ENCODE measurements at places on chromosomes 6 and 20. TPM values are rescaled to one million over a fixed set of nuclear protein-coding genes. Genes with fewer than 3 reads are reported as not detected.

- DNase-seq = no peak
- H3K4me3 ChIP-seq = no peak overlapping the region
- no peaks in the 10 kb centered on the region for H3K27me3 ChIP-seq
- H3K27ac ChIP-seq = no peak overlapping the region
These were observed 99.3 kb upstream of the ARMC2 start for GRCh38 chr6:108748959-108749358.

DNA sequence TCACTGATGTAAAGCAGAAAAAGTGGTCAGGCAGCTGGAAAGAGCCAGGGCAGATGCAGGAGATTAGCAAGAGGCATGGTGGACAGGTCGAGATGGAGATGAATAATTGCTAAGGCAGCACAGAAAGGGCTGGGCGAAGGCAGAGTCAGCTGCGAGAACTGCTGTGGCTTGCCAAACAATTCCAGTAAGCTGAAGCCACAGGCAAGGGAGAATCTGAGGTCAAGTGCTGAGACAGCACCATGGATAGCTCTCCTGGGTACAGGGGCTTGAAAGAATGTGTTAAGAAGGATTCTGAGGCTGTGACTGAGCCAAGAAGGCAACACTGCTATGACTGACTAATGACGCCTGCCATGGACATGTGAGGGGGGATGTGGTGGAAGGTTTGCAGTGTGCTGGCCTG is 220.8 kb upstream of the FOXA2 start:
- peaks cover 13% of the 10 kb centered on the region for H3K27me3 ChIP-seq
- no peak for DNase-seq
- H3K36me3 ChIP-seq = no peaks in the 10 kb centered on the region
- no peak overlapping the region for H3K27ac ChIP-seq
- H3K4me3 ChIP-seq = no peak overlapping the region

DNA sequence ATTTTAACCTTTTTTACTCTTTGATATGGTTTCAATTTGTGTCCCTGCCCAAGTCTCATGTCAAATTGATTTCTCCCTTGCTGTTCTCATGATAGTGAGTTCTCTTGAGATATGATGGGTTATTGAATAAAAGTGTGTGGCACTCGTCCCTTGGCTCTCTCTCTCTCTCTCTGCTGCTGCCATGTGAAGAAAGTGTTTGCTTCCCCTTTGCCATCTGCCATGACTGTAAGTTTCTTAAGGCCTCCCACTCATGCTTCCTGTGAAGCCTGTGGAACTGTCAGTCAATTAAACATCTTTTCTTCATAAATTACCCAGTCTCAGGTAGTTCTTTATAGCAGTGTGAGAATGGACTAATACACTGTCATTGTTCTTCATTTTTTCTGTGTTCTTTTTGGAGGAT is 48.5 kb downstream of the LIN28B start:
- peak overlapping the region; percentile 37 for H3K27ac ChIP-seq
- no peak overlapping the region for H3K4me3 ChIP-seq
- DNase-seq = no peak
- no peaks in the 10 kb centered on the region for H3K27me3 ChIP-seq
- H3K36me3 ChIP-seq = peaks cover 28% of the 10 kb centered on the region

GRCh38 chr6:161010418-161010817 is 18.8 kb downstream of the MAP3K4 start:
- no peaks in the 10 kb centered on the region for H3K27me3 ChIP-seq
- H3K4me1 ChIP-seq = peaks cover 25% of the 10 kb centered on the region
- no peak for DNase-seq
- H3K4me3 ChIP-seq = no peak overlapping the region

- H3K4me1 ChIP-seq = peaks cover 4% of the 10 kb centered on the region
- no peaks in the 10 kb centered on the region for H3K27me3 ChIP-seq
- H3K36me3 ChIP-seq = peaks cover 15% of the 10 kb centered on the region
- DNase-seq = peak; percentile 6
- no peak overlapping the region for H3K4me3 ChIP-seq
- no peak overlapping the region for H3K27ac ChIP-seq
These were observed 14.0 kb downstream of the RBL1 start for GRCh38 chr20:37081717-37082289.

DNA sequence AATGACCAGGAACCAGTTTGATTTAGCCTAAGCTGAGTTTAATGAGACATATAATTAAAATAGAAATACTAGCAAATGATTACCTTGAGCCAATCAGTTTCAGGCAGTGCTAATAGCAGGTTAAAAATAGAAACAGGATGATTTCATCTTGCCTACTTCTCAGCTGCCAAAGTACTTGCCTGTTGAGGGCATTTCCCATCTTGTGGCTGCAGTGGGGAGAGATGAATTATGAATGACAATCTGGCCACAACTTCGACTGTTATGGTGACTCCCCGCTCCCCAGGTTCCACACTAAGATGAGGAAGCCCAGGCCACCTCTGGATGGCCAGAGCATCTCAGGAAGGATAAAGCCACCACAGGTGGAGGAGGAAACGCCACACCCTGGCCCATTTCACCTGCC is 31.3 kb downstream of the MBOAT1 start:
- H3K27ac ChIP-seq = no peak overlapping the region
- DNase-seq = no peak
- no peak overlapping the region for H3K4me3 ChIP-seq
- no peaks in the 10 kb centered on the region for H3K4me1 ChIP-seq
- H3K36me3 ChIP-seq = peaks cover 3% of the 10 kb centered on the region

DNA sequence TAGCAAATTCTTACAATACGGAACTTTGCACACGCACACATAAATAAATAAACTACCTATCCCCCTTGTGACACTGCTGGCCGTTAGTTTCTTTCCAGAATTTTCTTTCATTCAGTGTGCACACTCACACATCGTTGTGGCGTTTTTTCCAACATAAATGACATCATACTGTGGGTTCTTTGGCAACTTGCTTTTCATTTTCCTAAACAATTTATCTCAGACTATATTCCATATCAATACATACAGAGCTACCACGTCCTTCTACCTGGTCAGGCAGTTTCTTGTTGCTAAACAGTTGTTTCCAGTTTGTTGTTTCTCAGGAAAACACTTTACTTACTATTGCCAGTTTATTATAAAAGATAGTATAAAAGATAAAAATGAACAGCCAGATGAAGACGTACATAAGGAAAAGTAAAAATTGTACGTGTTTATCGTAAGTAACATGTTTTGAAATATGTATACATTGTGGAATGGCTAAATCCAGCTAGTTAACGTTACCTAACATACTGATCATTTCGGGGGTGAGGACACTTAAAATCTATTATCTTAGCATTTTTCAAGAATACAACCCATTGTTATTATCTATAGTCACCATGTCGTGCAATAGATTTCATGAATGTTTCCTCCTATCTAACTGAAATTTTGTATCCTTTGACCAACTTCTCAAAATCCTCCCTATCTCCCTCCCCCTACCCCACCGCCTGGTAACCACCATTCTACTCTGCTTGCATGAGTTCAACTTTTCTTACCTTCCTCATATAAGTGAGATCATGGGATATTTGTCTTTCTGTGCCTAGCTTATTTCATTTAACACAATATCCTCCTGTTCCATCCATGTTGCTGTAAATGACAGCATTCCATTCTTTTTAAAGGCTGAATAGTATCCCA is 1.2 kb upstream of the TP53RK start:
- DNase-seq = no peak
- no peak overlapping the region for H3K27ac ChIP-seq
- peaks cover 49% of the 10 kb centered on the region for H3K4me1 ChIP-seq
- peaks cover 6% of the 10 kb centered on the region for H3K36me3 ChIP-seq
- peak overlapping the region; percentile 50 for H3K4me3 ChIP-seq

DNA sequence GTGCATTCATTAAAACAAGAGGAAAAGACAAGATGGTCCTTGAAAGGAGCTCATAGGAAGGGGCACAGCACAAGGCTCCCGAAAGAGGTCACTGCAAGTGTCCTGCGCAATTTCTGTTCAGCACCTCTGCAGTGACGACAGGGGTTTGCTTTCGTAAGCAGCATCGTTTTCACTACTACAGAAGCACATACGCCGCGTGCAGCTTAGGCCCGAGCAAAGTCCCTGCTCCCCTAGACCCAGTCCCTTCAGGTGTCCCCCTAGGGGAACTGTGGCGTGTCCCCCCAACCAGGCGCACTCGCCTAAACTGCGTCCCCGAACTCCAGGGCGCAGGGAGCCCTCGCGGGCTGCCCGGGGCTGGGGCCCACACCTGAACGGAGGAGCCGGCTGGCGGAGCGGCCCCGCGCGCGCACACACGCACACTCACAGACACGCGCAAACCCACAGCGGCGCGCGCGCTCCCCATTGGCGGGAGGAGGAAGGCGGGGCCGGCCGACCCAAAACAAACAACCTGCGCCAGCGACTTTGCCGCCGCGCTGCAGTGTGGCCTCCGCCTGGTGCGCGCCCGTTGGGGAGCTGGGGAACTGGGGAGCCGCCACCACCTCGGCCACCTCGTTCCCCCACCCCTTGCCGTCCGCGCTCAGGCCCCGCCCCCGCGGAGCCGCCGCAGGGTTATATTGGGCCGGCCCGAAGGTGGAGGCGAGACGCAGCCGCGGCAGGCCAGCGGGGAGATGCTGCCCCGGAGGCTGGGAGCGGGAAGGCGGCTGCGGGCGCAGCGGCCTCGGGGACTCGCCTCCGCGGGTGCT is at the start of gene FOXQ1:
Gene FOXQ1 (plus strand): TSS at position 699 of the 803 bp plus-strand sequence. CDS start 607 bp downstream, outside the sequence.
- DNase-seq = no peak
- H3K27me3 ChIP-seq = peaks cover 89% of the 10 kb centered on the region
- peak within 1 kb of the TSS; percentile 69 for H3K4me3 ChIP-seq
- H3K4me1 ChIP-seq = peaks cover 26% of the 10 kb centered on the region
- no peak within 1 kb of the TSS for H3K27ac ChIP-seq
- peaks cover 8% of the 10 kb centered on the region for H3K36me3 ChIP-seq

DNA sequence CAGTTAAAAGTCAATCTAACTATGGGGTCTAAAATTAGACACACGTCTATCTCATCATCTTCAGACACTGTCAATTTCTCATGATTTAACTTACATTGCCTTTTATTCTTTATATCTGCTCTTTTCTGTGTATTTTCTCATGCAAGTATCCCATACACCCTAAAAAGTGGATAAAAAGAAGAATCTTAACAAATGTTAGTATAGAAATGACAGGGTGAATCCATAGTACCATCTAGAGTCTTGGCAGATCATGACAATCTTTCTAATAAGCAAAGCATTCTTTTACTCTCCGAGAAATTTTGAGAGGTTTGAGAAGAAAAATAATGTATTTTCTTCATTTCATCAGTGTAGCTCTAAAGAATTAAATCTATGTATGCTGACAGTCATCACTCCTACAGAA is 382.7 kb downstream of the C6orf118 start:
- H3K4me1 ChIP-seq = peaks cover 4% of the 10 kb centered on the region
- H3K27ac ChIP-seq = no peak overlapping the region
- no peaks in the 10 kb centered on the region for H3K27me3 ChIP-seq
- no peak overlapping the region for H3K4me3 ChIP-seq
- no peak for DNase-seq
- no peaks in the 10 kb centered on the region for H3K36me3 ChIP-seq

Gene ACAT2
- 419 TPM for total RNA-seq

Gene THBS2
- total RNA-seq = 1.3 TPM

Gene DYNLT2
- total RNA-seq = 2.8 TPM

Gene VGLL2
- 0.16 TPM for total RNA-seq

Gene TNFAIP3
- total RNA-seq = 2.9 TPM

Gene TMEM244
- total RNA-seq = not detected
